ENCODE measurements at places on chromosomes 5 and 9.

DNA sequence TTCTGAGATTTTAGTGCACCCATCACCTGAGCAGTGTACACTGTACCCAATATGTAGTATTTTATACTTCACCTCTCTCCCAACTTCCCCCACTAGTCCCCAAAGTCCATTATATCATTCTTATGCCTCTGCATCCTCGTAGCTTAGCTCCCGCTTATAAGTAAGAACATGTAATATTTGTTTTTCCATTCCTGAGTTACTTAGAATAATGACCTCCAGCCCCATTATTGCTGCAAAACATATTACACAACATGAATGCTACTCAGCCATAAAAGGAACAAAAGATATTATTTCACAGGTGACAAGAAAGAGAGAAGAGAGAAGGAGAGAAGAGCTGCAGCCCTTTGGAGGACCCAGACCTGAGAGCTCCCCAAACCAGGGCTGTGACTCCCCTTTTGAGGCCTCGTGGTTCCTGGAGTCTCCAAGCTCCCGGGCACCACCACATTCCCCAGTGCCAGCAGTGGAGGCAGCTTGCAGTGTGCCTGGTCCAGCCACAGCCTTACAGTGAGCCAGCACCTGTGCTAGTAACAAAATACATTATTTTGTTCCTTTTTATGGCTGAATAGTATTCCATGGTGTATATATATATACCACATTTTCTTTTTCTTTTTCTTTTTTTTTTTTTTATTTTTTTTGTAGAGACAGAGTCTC lies 194.5 kb upstream of the DAB2 start:
- DNase-seq, result no peak

- no peak for DNase-seq
Observed at GRCh38 chr5:180797256-180798192, 5.1 kb downstream of the MGAT1 start.

DNA sequence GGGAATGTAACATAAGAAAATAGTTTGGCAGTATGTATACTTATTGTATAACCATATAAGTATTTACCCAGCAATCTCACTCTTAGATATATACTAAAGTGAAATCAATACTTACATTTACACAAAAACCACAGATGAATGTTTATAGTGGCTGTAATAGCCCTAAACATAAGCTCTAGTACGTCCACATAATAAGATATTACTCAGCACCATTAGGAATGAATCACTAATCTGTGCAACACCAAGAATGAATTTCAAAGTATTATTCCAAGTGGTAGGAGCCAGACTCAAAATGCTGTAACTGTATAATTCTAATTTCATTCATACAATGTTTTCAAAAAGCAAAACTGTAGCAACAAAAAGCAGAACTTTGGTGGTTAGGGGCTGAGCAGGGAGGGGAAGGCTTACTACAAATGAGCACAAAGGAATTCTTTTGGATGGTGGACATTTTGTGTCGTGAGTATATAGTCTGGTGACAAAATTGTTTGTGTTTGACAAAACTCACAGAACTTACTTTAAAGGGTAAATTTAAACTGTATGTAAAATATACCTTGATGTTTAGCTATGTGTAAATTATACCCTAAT lies 11.9 kb upstream of the C5orf46 start:
- DNase-seq, result no peak

GRCh38 chr9:77673941-77674791 lies 26.0 kb upstream of the GNA14 start:
- no peak for DNase-seq

GRCh38 chr5:5183189-5183699 lies 43.1 kb downstream of the ADAMTS16 start:
- DNase-seq, result no peak

DNA sequence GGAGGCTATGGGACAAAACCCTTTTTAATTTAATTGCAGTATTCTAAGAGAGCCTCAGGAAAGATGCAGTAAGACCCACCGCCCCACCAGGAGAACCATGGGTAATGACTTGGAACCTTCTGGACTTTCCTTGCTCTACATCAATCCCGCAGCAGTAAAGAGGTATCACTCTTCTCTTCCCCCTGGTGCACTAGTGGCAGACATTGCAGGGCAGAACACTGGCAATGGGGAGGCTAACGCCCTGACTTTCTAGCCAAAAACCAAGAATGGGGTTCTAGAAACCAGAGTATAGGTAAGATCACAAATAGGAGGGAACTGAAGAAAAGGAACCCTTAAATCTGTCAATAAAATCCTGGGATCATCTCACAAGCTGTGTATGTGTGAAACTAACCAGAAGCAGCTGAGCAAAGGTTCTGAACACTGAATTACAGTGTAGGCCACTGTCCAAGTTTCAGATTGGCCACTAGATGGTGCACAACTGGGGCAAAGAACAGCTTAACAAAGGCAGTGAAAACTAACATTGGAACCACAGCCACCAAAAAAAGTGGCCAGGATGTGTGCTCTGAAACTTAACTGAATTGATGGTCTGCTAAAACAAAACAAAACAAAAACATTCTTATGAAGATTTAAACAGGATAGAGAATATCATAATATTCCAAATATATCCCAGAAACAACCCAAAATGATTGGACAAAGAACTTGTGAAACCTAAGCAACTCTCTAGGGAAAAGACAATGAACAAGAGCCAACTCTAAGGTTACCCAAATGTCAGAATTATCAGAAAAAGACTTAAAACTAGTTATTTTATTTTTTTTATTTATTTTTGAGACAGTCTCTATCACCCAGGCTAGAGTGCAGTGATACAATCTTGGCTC lies 6.6 kb upstream of the FAM151B start:
- DNase-seq, result peak; percentile 36
